ENCODE measurements at places on chromosomes 3 and 15. TPM values are rescaled to one million over a fixed set of nuclear protein-coding genes. Genes with fewer than 3 reads are reported as not detected.

GPR176 gene
- 135 TPM for total RNA-seq

SST gene
- not detected for total RNA-seq

TSC22D2 gene
- 13.2 TPM for total RNA-seq

CP gene
- not detected for total RNA-seq

Measured in uterine smooth muscle cell (primary cell).